ENCODE measurements at places on chromosomes 3 and 15. TPM values are rescaled to one million over a fixed set of nuclear protein-coding genes. Genes with fewer than 3 reads are reported as not detected.

GRCh38 chr15:26391567-26392194 is 381.2 kb downstream of the GABRB3 start:
- H3K36me3 ChIP-seq = no peaks in the 10 kb centered on the region
- H3K4me1 ChIP-seq = no peaks in the 10 kb centered on the region
- no peak for DNase-seq
- no peaks in the 10 kb centered on the region for H3K27me3 ChIP-seq

DNA sequence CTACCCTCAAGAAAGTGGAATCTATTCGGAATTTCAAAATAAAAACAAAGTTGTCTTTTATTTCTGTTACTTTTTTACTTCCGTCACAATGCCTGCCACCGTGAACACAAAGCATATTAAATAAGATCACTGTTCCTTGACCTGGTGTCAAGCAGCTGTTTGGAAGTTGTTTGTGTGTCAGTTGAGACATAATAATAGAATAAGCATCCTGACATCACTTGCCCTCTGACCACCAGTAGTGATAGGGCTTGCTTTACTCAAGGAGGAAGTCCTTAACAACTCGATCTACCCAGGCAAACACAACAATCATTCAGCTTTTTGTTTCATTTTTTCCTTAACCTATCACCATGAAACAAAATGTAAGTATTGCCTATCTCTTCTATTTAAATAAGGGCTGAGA is 454.4 kb upstream of the RASGRP1 start:
- no peak for DNase-seq
- H3K27me3 ChIP-seq = no peaks in the 10 kb centered on the region
- no peak overlapping the region for H3K4me3 ChIP-seq
- no peak overlapping the region for H3K27ac ChIP-seq
- H3K36me3 ChIP-seq = no peaks in the 10 kb centered on the region

- peaks cover 4% of the 10 kb centered on the region for H3K27me3 ChIP-seq
- no peak for DNase-seq
- H3K27ac ChIP-seq = no peak overlapping the region
- no peaks in the 10 kb centered on the region for H3K4me1 ChIP-seq
- no peaks in the 10 kb centered on the region for H3K36me3 ChIP-seq
These were observed 441.3 kb downstream of the MAGI1 start for GRCh38 chr3:65597226-65597951.

DNA sequence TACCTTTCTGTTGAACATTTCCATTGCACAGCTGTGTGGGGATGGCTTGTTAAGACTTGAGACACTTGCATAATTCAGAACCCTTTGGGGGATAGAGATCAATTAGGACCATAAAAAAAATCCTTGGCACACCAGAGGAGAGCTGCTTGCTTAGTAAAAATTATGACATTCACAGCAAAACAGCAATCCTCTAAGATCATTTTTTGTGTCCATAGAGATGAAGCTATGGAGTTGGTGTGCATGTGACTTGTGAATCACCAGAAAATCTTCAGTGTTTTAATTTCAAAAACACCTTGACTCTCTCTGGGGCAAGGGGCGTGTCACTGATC is 7.7 kb downstream of the COL8A1 start:
- no peaks in the 10 kb centered on the region for H3K4me1 ChIP-seq
- no peak for DNase-seq
- no peaks in the 10 kb centered on the region for H3K27me3 ChIP-seq
- H3K27ac ChIP-seq = no peak overlapping the region
- no peak overlapping the region for H3K4me3 ChIP-seq

GRCh38 chr3:14439501-14440167 is 37.2 kb downstream of the SLC6A6 start:
- H3K36me3 ChIP-seq = no peaks in the 10 kb centered on the region
- H3K4me1 ChIP-seq = peaks cover 39% of the 10 kb centered on the region
- H3K27ac ChIP-seq = no peak overlapping the region
- no peak overlapping the region for H3K4me3 ChIP-seq
- no peak for DNase-seq

DNA sequence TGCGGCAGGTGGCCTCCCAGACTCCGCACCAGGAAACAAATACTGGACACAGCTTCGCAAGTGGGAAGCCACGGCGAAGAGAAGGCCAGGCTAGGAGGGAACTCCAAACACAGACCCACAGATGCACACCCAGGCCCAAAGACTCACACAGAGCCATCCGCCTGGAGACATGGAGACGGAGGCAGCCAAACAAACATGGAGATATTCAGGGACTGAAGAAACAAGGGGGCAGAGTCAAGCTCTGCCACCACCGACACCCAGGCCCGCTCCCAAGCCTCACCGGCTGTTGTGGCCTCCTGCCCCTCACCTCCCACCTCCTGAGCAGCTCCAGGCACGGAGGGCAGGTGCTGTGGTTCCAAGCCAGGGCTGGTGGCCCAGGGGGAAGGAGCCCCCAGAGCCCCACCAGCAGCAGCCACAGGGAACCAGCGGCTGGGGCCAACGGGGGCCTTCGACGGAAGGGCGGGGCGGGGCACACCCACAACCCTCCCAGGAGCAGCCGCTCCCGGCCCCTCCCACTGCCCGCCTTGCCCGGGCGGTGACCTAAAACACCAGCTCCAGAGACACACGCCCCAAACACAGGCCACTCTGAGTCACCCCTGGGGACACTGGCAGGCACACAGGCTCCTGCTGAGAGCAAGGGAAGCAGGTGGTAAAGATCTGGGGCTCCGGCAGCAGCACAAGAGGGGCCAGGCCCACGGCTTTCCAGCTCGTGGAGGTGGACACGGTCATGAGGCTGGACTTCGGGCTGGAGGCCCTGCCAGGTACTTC is 31.9 kb downstream of the TNK2 start:
- no peaks in the 10 kb centered on the region for H3K4me1 ChIP-seq
- peaks cover 63% of the 10 kb centered on the region for H3K36me3 ChIP-seq
- no peak overlapping the region for H3K27ac ChIP-seq
- no peak overlapping the region for H3K4me3 ChIP-seq

GRCh38 chr3:33441225-33441976 is 1.2 kb upstream of the UBP1 start:
- H3K4me1 ChIP-seq = peaks cover 30% of the 10 kb centered on the region
- DNase-seq = no peak
- H3K27ac ChIP-seq = peak overlapping the region; percentile 97
- no peaks in the 10 kb centered on the region for H3K27me3 ChIP-seq

- no peak overlapping the region for H3K4me3 ChIP-seq
- no peak for DNase-seq
- no peaks in the 10 kb centered on the region for H3K27me3 ChIP-seq
These were observed 9.8 kb upstream of the LRRC34 start for GRCh38 chr3:169822540-169822939.

GRCh38 chr3:104764496-104764895 is 602.2 kb upstream of the ALCAM start:
- no peaks in the 10 kb centered on the region for H3K27me3 ChIP-seq
- no peaks in the 10 kb centered on the region for H3K36me3 ChIP-seq
- DNase-seq = no peak
- H3K4me1 ChIP-seq = no peaks in the 10 kb centered on the region
- no peak overlapping the region for H3K27ac ChIP-seq

DNA sequence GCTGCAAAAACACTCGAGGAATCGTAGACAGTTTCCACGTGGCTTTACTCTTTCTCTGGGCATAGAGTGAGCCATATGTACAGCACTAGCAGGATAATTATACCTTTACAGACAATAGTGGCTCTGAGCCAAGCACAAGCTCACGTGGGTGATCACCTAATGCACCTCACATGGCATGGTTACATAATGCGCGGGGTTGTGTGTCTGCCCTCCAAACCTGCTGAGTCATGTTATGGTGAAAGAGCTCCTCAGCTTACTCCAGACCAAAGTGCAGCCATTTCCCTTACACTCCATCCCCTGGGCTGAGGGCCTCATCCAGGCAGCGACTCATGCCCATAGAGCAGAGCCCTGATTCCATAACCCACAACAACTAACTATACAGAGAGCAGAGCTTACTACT is 1458.4 kb upstream of the CADM2 start:
- DNase-seq = no peak
- no peaks in the 10 kb centered on the region for H3K36me3 ChIP-seq
- no peaks in the 10 kb centered on the region for H3K4me1 ChIP-seq
- no peak overlapping the region for H3K4me3 ChIP-seq
- H3K27ac ChIP-seq = no peak overlapping the region

- peaks cover 56% of the 10 kb centered on the region for H3K4me1 ChIP-seq
- H3K27ac ChIP-seq = peak within 1 kb of the TSS; percentile 95
- H3K4me3 ChIP-seq = peak within 1 kb of the TSS; percentile 96
- no peak for DNase-seq
These were observed at the start of gene UTS2B for GRCh38 chr3:191329654-191330529. Gene UTS2B (minus strand): TSS chr3:191330526. CDS start chr3:191282189, 48,337 bp downstream.

- no peak for DNase-seq
- H3K4me1 ChIP-seq = peaks cover 29% of the 10 kb centered on the region
- H3K27me3 ChIP-seq = no peaks in the 10 kb centered on the region
- H3K36me3 ChIP-seq = peaks cover 88% of the 10 kb centered on the region
These were observed 85.5 kb downstream of the TGFBR2 start for GRCh38 chr3:30691944-30692343.

- no peaks in the 10 kb centered on the region for H3K4me1 ChIP-seq
- H3K27ac ChIP-seq = no peak overlapping the region
- H3K27me3 ChIP-seq = no peaks in the 10 kb centered on the region
- no peak for DNase-seq
These were observed 43.0 kb downstream of the PGPEP1L start for GRCh38 chr15:98964466-98965133.

DNA sequence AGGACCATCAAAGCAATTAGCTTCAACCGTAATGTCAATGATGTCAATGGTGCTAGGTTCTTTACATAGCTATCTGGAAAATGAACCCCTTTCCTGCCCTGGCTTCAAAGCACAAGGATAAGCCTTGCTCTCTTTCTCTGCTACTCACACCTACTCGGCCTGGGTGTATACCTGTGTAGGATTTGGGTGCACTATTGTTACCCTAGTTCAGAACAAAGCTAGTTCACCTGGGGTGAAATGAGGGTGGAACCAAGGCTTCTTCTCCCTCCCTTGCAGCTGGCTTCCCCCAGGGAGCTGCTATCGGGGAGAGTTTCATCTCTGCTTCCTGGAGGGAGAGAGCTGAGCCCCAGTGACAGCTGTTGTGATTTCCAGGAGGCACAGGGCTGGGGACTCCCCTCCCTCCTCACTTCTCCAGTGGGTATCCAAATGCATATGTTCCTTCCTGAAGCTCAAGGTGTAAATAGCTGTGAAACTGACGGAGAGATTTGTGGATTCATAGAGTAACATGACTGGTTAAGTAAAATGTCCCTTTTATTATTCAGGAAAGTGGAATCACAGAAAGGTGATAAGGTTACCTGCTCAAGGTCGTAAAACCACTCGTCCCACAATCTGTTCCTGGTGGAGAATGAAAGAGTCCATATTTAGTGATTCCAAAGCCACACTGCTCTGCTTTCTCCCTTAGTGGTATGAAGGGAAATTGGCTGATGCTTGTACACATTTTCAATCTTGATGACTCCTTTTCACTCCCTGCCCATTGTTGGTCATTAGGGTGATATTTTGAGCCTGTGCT is 11.8 kb upstream of the C3orf70 start:
- no peak for DNase-seq
- no peak overlapping the region for H3K27ac ChIP-seq
- no peaks in the 10 kb centered on the region for H3K27me3 ChIP-seq
- no peaks in the 10 kb centered on the region for H3K4me1 ChIP-seq

DNA sequence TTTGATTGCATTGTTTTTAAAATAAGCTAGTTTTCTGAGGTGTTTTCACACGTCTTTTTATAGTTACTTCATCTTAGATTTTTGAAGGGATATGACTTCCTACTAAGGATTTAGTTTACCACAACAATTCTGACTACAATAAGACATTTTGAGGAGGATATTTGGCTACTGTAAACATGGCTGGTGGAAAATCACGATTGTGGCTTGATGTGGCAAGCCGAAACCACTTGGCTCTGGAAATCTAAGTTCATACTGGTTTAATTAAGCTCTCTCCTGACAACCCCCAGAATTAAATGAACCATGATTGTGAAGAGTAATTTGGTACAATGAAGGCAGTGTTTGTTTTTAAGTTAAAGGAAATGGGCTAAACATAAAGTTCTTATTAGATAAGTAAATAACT is 30.8 kb downstream of the ST3GAL6 start:
- H3K27ac ChIP-seq = no peak overlapping the region
- no peaks in the 10 kb centered on the region for H3K36me3 ChIP-seq
- H3K4me3 ChIP-seq = no peak overlapping the region
- no peaks in the 10 kb centered on the region for H3K4me1 ChIP-seq
- H3K27me3 ChIP-seq = no peaks in the 10 kb centered on the region
- DNase-seq = no peak

DNA sequence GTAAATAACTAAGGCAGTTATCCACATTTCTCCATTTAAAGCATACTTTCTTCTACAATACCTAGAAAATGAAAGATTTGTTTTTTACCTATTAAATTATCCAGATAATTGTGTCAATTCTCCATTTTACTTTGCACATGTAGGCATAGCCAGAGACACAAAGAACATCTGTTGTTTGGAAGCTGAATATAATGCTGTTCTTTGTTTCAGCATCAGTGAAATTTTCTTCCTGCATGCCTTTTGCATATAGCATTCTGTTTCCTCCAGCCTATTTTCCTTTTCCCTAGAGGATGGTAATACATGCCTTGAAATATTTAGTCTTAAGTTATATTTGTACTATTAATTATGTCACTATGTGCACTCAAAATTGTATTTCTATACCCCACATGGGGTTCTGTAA is 233.7 kb downstream of the CNTN6 start:
- H3K27ac ChIP-seq = no peak overlapping the region
- no peak overlapping the region for H3K4me3 ChIP-seq
- H3K36me3 ChIP-seq = no peaks in the 10 kb centered on the region
- DNase-seq = no peak
- H3K4me1 ChIP-seq = no peaks in the 10 kb centered on the region

DNA sequence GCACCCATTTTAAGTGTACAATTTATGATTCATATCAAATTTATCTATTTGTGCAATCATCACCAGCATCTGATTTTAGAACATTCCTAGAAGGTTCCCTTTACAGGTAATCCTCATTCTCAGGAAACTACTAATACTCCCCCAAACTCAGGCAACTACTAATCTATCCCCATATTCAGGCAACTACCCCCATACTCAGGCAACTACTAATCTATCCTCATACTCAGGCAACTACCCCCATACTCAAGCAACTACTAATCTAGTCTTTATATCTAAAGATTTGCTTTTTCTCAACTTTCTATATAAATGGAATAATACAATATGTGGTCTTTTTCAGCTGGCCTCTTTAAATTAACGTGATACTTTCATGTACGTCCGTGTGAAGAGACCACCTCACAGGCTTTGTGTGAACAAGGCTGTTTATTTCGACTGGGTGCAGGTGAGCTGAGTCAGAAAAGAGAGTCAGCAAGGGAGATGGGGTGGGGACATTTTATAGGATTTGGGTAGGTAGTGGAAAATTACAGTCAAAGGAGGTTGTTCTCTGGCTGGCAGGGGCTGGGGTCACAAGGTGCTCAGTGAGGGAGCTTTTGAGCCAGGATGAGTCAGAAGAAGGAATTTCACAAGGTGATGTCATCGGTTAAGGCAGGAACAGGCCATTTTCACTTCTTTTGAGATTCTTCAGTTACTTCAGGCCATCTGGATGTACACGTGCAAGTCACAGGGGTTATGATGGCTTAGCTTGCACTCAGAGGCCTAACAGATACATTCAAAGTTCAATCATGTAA is 1444.5 kb upstream of the CADM2 start:
- H3K27me3 ChIP-seq = no peaks in the 10 kb centered on the region
- no peaks in the 10 kb centered on the region for H3K4me1 ChIP-seq
- no peak overlapping the region for H3K4me3 ChIP-seq

- no peak overlapping the region for H3K4me3 ChIP-seq
- DNase-seq = no peak
- H3K27me3 ChIP-seq = peaks cover 33% of the 10 kb centered on the region
- H3K27ac ChIP-seq = no peak overlapping the region
- H3K36me3 ChIP-seq = no peaks in the 10 kb centered on the region
- H3K4me1 ChIP-seq = no peaks in the 10 kb centered on the region
These were observed 3.6 kb downstream of the ADAMTSL3 start for GRCh38 chr15:83657549-83657948.

The MKRN2 gene
- polyA plus RNA-seq = 21.5 TPM

The CHRFAM7A gene
- polyA plus RNA-seq = 0.61 TPM

The LYSMD4 gene
- 10.3 TPM for polyA plus RNA-seq

The LTK gene
- 19.4 TPM for polyA plus RNA-seq

The SCN11A gene
- 0.07 TPM for polyA plus RNA-seq

The GPR87 gene
- not detected for polyA plus RNA-seq

Data from B cell (primary cell).